ENCODE measurements at places on chromosomes 2 and 18.

GRCh38 chr2:189318761-189319160 is 122.5 kb upstream of the WDR75 start:
- DNase-seq = no peak

GRCh38 chr2:106105151-106105922 is 88.8 kb downstream of the UXS1 start:
- no peak for DNase-seq

- no peak for DNase-seq
These were observed 4.7 kb downstream of the CAPN10 start for GRCh38 chr2:240591226-240591625.

GRCh38 chr2:127733816-127734537 is 32.7 kb downstream of the SFT2D3 start:
- DNase-seq = no peak

DNA sequence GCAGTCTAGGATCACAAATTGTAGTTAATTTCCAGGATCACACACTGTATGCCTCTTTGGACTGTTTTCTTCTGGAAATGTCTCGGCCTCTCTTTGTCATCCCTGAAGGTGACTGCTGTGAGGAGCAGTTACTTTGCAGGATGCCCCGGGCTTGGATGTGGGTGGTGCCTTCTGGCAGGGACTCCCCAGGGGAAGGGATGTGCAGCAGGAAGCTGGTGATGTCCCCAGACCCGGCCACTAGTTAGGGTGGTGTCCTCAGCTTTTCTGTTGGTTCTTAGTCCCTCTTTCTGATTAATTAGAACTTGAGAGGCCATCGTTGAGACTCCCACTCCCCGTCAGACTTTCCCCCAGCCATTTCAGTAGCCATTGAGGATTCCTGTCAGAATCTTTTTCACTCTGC is 286.6 kb upstream of the HDAC4 start:
- no peak for DNase-seq

GRCh38 chr2:61016392-61017002 is 1.0 kb upstream of the PEX13 start:
- peak; percentile 28 for DNase-seq

GRCh38 chr18:55455938-55456337 is 132.1 kb downstream of the TCF4 start:
- DNase-seq = no peak

GRCh38 chr2:201158111-201158929 is 24.6 kb upstream of the CASP10 start:
- DNase-seq = no peak

DNA sequence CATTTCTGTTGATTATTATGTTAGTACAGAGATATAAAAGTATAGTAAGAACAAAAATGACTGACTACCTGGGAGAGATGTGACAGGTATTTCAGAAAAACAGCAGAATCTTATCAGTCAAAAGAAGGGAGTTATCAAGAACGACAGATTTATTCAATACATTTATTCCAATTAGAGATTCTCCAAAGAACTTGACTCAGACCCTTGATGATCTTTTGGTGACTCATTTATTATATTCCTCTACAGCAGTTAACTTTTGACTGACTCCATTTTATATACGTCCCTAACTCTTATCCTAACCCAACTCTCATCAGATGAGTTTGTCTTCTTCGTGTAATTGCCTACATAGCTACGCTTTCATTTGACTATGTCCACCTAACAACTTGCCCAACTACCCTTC is 91.1 kb downstream of the C2orf74 start:
- DNase-seq = no peak
